ENCODE measurements at places on chromosomes 1 and 21.

- no peak for DNase-seq
Measured at GRCh38 chr1:16250524-16251251, 13.7 kb upstream of the CPLANE2 start.

- DNase-seq, result no peak
Measured at GRCh38 chr1:189609167-189609566, 868.5 kb downstream of the BRINP3 start.

- no peak for DNase-seq
Measured at GRCh38 chr1:9363061-9363471, 70.4 kb downstream of the SPSB1 start.

DNA sequence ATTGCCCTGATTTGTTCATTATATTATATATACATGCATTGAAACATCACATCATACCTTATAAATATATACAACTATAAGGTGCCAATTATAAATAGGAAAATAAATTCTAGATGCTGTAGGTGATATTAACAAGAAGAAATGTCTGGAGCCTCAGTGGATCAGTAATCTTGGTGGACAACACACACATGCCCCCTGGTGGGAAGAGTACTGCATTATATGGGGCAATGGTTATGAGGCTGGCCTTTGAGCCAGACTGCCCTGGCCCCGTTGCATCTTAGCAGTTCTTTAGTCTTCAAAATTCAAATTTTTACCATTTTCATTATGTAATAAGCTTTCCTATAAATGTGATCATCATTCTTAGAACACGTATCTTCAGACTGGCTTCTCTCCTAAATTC, 335.0 kb upstream of the GREM2 start:
- no peak for DNase-seq

DNA sequence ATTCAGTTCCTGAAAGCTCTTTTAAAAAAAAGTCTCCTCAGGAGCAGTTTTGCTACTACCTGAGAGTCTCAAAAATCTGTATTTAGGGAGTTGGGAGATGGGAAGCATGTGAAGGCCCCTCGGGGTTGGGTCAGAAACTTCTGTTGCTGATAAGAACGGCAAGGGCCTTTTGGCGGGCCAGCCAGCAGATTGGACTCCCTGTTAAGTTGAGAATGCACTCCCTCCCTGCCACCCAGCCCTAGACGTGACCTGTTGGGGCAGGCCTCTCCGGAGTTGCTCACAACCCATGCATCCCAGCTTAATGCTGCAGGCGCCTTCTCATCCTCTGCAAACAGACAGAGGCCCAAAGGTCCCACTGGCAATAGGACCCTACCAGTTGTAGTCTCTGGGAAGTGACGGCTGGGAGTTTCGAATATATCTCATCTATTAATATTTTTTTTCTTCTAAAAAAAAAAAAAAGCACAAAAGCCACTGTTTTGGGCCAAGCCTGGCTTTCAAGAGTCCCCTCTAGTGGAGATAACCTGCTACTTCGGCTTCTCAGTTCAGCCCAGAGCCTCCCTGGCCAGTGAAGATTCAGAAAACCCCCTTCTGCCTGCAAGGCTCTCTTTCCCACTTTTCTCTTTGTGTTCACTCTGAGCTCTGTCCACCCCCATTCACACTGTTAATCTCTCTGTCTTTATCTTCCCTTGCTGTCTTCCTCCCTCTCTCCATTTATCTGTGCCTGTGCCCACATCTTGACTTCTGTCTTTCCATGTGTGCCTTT, 5.3 kb downstream of the PLXNA2 start:
- no peak for DNase-seq

DNA sequence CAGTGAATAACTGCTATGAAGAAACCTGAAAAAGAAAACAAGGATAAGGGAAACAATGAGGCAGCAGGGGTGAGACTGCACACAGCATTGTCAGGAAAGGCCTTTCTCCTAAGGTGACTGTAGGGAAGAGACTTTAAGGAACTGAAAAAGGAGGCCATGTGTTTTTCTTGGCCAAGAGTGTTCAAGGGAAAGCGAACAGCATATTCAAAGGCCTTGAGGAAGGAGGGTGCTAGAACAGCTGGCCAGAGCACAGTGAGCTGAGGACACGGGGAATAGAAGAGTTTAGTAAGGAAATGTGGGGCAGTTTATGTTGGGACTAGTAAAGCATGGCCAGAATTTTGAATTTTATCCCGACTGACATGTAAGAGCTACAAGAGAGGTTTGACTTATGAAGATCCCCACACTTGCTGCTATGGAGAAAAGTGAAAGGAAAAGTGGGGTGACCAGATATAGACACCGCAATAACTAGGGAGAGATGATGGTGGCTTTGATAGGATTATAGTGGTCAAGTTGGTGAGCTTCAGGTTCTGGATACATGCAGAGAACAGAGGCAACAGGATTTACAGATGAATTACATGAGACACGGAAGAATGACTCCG, 1.4 kb downstream of the RWDD2B start:
- DNase-seq, result no peak

Measured in progenitor cell of endocrine pancreas (in vitro differentiated cells).